ENCODE measurements at places on chromosomes 4 and X.

GRCh38 chr4:162837241-162837640 is 329.4 kb downstream of the NAF1 start:
- DNase-seq: no peak

DNA sequence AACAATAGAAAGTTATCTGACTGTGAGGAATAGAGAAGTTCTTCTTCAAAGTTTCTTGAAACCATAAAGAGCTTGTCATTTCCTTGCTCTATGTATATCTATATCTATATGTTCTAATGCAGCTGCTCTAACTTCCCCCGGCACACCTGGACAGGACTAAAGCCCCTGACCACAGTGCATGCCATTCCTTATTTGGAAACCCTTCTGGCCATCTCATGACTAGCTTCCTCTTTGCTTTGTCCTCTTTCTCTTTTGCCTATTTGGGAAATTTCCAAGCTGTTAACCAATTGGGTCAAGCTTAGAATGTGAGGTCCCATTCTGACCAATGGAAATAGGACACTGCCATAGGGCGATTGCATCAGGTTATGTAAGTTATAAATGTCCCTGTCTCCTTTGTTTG is 1481.1 kb downstream of the STIM2 start:
- no peak for DNase-seq

GRCh38 chrX:107750861-107751445 is 24.6 kb downstream of the TSC22D3 start:
- no peak for DNase-seq

DNA sequence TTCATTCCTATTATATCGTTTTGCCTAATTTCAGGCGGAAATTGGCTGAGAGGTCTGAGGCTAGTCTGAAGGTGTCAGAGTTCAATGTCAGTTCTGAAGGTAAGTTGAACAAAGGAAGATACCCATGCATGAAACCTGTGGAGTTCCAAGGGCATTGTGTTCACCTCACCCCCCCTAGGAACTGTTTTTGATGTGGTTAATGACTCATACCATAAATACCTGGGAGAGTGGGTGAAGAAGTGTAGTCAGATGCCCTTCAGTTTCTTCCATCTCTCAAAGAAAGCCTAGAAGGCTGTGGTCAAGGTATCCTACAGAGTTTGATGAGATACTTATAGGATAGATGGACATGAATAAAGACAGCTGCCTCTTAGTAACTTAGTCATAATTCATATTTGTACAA is 2.7 kb downstream of the UTP14A start:
- no peak for DNase-seq

DNA sequence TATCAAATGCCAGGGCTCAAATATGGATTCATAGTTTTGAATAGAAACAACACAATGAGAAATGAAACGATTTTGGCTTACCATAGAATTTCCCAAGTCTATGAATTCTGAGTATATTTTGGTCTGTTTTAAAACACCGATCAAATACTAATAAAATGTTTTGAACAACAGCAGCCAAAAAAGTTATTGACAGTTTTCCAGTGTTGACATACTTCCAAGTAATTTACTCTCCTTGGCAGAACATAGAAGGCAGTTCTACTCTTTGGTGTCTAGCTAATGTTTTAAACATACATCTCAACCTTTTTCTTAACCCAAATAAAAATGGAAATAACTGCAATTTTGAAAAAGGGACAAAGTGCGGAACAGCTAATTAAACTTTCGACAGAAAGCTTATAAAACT is 1419.8 kb downstream of the ADGRL3 start:
- DNase-seq: no peak

DNA sequence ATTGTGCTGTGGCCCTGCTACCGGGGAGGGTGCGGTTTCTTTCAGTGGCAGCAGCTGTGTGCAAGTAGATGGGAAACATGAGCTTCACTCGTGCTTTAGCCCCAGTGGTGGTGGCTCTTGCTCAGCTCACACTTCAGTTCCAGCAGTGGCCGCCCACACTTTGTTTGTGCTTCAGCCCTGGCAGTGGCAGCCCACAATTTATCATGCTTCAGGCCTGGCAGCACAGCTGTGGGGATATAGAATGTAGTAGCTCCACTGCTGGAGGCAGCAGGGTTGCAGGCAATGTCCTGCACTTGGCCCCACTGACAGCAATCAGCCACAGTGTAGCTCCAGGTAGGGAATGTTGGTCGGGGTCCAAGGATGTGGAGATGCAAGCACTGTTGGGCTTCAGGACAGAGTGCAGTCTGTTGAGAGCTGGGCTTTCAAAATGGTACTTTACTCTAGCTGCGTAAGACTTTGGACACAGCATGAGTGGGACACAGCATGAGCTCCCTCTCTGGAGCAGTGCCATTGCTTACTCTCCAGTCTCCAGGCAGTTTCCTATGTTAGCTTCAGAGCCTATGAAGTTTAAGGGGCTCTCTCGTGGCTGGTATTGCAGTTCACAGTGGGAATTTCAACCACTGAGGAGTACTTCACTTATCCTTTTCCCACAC is 413.1 kb downstream of the PDGFC start:
- DNase-seq: no peak

DNA sequence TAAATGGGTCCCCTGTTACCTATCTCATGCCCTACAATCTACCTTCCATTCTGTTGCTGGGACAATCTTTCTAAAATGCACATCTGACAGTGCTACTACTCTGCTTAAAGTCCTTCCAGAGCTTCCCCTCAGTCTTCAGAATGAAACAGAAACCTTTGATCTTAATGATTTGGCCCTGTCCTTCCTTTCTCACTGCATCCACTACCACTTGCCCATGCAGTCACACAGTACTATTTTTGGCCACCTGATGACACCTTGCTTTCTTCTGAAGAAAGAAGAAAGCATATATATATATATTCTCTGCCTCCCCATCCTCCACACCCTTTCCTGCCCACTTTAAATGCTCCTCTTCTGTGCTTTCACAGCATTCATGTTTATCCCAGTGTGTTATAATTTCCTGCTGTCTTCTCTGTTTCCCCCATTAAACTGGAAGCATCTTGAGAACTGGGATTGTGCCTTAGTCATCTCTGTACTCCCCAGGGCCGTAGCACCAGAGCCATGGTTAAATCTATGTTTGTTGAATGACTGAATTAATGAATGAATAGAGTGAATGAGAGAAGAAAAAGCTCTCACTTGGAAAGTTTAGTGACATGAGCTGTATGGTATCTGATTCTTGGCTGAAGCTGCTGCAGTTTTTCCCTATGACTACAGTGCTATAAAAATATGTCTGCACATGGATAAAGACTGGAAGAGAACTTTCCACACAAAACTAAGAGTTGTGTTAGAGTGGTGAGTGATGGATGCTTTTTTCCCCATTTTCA is 56.2 kb downstream of the RTL9 start:
- no peak for DNase-seq

DNA sequence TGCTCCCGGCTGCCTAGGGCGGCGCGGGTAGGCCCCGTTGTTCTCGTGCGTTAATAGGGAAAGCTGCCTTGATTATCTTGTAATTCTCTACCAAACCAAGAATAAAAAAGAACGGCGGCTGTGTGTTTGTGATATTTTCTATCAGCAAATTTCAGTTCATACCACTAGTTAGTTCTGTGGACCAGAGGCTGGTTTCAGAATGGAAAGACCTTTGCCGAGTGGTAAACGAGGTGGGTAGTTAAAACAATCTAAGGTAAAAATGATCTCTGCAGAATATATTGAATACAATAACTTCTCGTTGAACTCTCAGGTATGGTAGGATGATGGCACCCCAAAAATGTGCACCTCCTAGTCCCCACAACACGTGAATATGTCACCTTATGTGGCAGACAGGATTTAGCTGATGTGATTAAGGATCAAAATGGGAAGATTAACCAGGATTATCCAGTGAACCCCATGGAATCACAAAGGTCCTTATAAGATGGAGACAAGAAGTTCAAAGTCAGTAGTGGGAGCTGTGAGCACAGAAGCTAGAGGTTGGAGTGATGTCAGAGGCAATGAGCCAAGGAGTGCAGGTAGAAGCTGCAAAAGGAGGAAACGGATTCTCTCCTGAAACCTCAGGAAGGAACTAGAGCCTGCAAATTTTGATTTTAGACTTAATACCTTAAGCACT is 574 bp upstream of the CFAP97 start:
- no peak for DNase-seq

DNA sequence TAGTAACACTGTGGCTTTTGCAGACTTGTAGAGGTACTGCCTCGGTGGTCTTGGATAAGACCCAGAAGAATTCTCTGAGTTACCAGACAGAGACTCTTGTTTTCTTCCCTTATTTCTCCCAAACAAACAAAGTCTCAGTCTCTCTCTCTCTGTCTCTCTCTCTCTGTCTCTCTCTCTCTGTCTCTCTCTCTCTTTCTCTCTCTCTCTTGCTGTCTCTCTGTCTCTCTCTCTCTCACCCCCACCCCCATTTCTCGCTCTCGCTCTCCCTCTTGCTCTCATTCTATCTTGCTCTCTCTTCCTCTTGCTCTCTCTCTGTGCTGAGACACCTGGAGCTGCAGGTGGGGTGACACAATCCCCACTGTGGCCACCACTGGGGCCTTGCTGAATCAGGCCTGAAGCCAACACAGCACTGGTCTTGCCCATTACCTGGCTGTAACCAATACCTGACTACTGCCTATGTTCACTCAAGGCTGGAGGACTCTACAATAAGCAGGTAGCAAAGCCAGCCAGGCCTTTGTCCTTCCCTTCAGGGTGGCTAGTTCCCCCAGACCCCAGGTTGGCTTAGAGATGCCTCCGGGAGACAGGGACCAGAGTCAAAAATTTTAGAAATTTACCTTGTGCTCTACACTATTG is 12.3 kb downstream of the LOC101059915 start:
- no peak for DNase-seq

- DNase-seq: no peak
Measured at GRCh38 chr4:151294833-151295496, 18.0 kb downstream of the PRSS48 start.

GRCh38 chrX:97366237-97366636 is 482.5 kb downstream of the RPA4 start:
- DNase-seq: no peak

- no peak for DNase-seq
Measured at GRCh38 chr4:180953572-180953971, 1289.6 kb upstream of the TENM3 start.

- DNase-seq: no peak
Measured at GRCh38 chr4:109005523-109005922, 242.7 kb upstream of the ETNPPL start.

GRCh38 chrX:86047174-86047935 is at the start of gene CHM:
CHM (minus strand) TSS chrX:86047558; CDS start chrX:86047532, 26 bp downstream.
- DNase-seq: peak; percentile 55

DNA sequence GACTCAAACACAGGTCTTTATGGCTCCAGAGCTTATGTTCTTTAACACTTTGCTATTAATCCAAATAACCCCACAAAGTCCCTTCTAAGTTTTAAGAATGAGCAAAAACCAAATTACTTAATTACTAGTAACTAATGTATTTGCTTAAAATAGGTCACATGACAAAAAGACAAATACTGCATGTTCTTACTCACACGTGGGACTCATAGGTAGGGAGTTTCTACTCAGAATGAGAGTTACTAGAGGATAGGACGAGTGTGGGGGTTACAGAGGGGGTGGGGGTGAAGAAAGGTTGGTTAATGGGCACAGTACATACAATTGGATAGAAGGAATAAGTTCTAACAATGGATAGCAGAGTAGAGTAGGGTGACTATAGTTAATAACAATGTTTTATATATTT is 5.8 kb downstream of the RPS6KA3 start:
- no peak for DNase-seq

GRCh38 chr4:84750260-84750959 is 167.5 kb downstream of the CDS1 start:
- DNase-seq: no peak

DNA sequence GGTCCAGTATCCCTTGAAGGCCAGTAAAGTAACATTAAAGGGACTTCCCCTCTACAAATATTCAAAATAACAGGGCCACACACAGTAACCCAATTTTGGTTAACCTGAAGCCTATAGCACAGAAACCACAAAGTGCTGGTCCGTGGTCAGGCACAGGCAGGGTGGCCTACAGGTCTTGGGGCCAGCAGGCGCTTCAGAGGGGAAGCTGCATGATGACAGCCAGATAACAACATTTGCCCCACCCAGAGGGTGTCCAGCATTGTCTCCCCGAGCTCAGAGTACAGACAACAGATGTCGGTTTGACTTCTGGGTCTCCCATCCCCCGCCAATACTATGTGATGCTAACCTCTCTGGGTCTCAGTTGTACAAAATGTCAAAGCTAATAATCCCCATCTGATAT is 51.1 kb downstream of the SH3KBP1 start:
- DNase-seq: no peak

DNA sequence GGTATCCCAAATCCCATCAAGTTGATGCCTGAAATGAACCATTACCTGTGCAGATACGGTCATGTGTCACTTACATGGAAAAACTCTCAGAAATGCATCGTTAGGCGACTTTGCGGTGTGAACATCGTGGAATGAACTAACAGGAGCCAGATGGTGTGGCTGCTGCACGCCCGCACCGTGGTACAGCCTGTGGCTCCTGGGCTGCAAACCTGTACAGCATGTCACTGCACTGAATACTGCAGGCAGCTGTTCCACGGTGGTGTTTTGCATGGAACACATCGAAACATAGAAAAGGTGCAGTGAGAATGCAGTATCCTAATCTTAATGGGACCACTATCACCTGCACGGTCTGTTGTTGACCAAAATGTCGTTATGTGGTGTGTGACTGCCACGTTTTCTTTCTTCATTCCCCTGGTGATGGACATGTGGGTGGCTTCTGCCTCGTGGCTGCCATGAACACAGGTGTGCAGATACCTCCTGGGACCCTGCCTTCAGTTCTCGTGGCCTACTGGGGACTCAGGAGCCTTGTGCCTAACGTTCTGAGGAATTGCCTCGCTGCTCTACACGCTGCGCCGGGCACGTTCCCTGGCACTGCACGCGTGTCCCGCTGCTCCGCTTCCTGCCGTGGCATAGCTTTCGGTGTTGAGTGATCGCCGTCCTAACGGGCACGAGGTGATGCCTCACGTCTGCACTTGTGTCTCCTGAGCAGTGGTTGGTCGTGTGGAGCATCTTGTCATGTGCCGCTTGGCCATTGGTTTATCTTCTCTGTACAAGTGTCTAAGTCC is 18.5 kb downstream of the MAEA start:
- DNase-seq: no peak

DNA sequence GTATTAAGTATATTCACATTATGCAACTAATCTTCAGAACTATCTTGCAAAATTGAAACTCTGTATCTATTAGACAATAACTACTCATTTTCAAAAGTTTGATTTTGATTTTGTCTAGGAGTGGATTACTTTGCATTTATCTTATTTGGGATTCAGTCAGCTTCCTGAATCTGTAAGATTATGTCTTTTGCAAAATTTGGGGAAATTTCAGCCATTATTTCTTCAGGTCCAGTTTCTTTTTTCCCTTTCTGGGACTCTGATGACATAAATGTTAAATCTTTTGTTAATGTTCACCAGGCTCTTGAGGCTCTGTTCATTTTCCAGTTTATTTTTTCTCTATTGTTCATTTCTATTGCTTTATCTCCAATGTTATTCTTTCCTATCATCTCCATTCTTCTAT is 15.0 kb downstream of the RPS6KA3 start:
- DNase-seq: no peak

- no peak for DNase-seq
Measured at GRCh38 chr4:175215657-175216056, 297.5 kb downstream of the ADAM29 start.

DNA sequence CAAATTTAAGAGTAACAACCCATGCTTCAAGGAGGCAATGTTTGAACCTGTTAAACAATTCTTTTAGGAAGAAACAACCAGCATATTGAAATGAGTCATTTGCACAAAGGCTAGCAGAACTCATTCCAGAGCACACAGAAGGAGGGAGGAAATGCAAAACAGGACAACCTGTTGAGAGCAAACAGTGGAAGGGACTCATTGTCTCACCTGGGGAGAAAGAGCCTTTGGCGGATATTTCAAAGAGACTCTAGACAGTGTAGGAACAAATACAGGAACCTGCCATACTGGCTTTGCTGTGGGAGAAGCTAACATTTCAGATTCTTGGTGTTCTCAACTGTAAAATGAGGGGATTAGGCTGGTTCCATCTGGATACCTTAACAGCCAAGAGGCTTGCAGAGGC is 14.8 kb upstream of the RASGEF1B start:
- DNase-seq: no peak
